ENCODE measurements at places on chromosomes 7 and 10. TPM values are rescaled to one million over a fixed set of nuclear protein-coding genes. Genes with fewer than 3 reads are reported as not detected.

The GLCCI1 gene
- 2.6 TPM for total RNA-seq

The HMX3 gene
- not detected for total RNA-seq

The OR13A1 gene
- not detected for total RNA-seq

The SND1 gene
- 193 TPM for total RNA-seq

The SUFU gene
- total RNA-seq: 14.0 TPM

The CBX3 gene
- total RNA-seq: 98.9 TPM

The CFAP43 gene
- 0.18 TPM for total RNA-seq

The CDC14C gene
- total RNA-seq: not detected

The SPDYE17 gene
- not detected for total RNA-seq

The AQP1 gene
- total RNA-seq: 0.82 TPM

The C10orf105 gene
- total RNA-seq: not detected

The C10orf62 gene
- total RNA-seq: not detected

The APBB1IP gene
- 0.47 TPM for total RNA-seq

The ENKUR gene
- not detected for total RNA-seq

The LIPF gene
- 0.18 TPM for total RNA-seq

The CPA4 gene
- total RNA-seq: 27.7 TPM

The EBF3 gene
- total RNA-seq: 2.0 TPM

The CLDN15 gene
- 6.0 TPM for total RNA-seq

The PTF1A gene
- not detected for total RNA-seq

The RBM17 gene
- 33.7 TPM for total RNA-seq

The ASB10 gene
- not detected for total RNA-seq

The CAMK1D gene
- total RNA-seq: 2.0 TPM

The TRA2A gene
- total RNA-seq: 29.8 TPM

The LRRC17 gene
- 71.4 TPM for total RNA-seq

The CCL26 gene
- total RNA-seq: 0.58 TPM

The TAF6 gene
- 71.4 TPM for total RNA-seq

The TNRC18 gene
- 70.9 TPM for total RNA-seq

The EBLN1 gene
- not detected for total RNA-seq

The GPR85 gene
- total RNA-seq: 0.24 TPM

The OR2A5 gene
- total RNA-seq: not detected

The NACAD gene
- 7.9 TPM for total RNA-seq

The ADAM12 gene
- 15.4 TPM for total RNA-seq

The UCN3 gene
- total RNA-seq: not detected

The HIF1AN gene
- total RNA-seq: 9.9 TPM

The ABCB4 gene
- total RNA-seq: 0.78 TPM

The HABP2 gene
- total RNA-seq: 0.48 TPM

The UBE3C gene
- total RNA-seq: 85.2 TPM

The FBXO24 gene
- total RNA-seq: not detected

The GALNT17 gene
- total RNA-seq: not detected

The IFIT2 gene
- total RNA-seq: 7.9 TPM

The SOSTDC1 gene
- not detected for total RNA-seq

The RADIL gene
- 3.4 TPM for total RNA-seq

The PRPF18 gene
- total RNA-seq: 18.4 TPM

The GARIN1A gene
- total RNA-seq: 0.05 TPM

The LRRTM3 gene
- total RNA-seq: not detected

The IDI2 gene
- total RNA-seq: not detected

The LFNG gene
- total RNA-seq: 21.7 TPM

The HTR7 gene
- 0.58 TPM for total RNA-seq

The CISD1 gene
- total RNA-seq: 44.8 TPM

The LIPN gene
- not detected for total RNA-seq

The AKR1C8 gene
- total RNA-seq: not detected

The WDR86 gene
- total RNA-seq: 1.5 TPM

The CPA2 gene
- not detected for total RNA-seq

The PDLIM1 gene
- 59.9 TPM for total RNA-seq

The TACC2 gene
- total RNA-seq: 39.6 TPM

The TEX47 gene
- total RNA-seq: not detected

The CAMK2B gene
- 0.05 TPM for total RNA-seq
